ENCODE measurements at places on chromosomes 5 and 9.
A peak's percentile ranks its signal among the peaks of the same experiment; 100 is the strongest.

DNA sequence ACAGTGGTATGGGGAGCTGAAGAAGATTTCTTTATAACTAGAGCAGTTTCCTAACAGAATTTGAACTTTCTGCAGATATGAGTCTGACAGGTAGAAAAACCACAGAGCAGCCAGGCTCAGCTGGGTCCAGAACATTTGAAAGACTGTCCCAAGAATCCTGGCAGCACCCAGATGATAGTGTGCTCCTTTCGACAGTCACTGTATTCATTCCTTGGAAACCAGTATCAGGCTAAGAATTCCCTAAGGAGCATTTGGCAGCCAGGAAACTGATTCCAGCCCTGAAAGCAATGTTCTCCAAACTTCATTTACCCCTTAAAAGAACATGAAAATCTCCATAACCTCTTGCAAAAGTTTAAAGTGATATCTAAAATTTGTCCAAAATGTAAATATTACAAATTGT lies 123.0 kb upstream of the MTAP start:
- no peak for DNase-seq

DNA sequence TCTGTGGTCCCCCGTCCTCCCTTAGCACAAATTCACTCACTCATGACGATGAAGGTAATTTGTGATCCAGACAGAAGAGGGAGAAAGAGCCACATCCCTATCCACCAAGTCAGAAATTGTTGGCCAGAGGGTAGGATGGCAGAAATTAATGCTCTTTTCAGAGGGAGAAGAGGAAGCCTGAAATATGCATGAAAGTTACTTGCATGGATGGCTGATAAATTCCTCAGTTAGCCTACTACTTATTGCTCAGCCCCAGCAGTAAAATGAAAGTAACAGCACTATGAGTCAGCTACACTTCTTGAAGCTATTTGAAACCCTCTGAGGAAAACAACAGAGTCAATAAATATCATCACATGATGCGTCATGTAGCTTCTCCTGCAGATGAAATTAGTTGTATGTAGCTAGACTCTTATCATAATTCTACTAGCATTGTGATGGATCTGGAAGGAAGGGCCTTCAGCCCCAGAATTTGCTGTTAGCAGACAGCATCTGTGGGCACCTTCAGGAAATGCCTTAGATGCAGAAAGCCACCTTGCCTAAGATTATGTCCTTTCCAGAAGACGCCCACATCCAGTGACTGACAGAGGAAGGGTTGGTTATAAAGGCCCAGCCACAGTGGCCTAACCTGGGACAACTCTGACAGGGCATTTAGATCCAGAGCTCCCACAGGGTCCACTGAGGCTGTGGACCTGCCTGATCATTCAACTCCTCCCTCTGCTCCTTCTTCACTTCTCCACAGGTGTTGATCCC lies 81.2 kb upstream of the CCDC112 start:
- DNase-seq: peak; percentile 5

DNA sequence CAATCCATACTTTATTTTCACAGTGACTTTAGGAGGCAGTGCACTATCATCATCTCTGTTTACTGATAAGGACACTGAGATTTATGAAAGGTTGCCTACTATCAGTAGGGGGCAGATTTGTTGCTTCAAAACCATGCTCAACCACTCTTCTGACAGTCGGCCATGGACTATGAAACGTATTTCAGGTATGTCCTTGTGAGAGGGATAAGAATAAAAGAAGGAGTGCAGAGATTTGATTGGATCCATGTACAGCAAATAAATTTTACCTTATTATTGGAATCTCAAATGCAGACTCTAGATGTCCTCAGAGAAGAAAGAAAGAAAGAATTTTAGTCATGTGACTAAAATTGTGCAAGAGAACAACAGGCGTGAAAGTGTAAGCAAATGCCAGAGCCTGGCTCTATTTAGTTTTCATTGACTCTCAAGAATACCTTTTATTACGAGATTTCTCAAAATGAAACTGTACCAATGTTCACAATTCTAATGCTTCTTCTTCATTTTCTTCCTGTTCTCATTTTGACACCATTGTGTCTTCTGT lies 296.6 kb upstream of the RASA1 start:
- DNase-seq: peak; percentile 13

- DNase-seq: no peak
Measured at GRCh38 chr5:62326702-62327101, 20.7 kb downstream of the KIF2A start.

DNA sequence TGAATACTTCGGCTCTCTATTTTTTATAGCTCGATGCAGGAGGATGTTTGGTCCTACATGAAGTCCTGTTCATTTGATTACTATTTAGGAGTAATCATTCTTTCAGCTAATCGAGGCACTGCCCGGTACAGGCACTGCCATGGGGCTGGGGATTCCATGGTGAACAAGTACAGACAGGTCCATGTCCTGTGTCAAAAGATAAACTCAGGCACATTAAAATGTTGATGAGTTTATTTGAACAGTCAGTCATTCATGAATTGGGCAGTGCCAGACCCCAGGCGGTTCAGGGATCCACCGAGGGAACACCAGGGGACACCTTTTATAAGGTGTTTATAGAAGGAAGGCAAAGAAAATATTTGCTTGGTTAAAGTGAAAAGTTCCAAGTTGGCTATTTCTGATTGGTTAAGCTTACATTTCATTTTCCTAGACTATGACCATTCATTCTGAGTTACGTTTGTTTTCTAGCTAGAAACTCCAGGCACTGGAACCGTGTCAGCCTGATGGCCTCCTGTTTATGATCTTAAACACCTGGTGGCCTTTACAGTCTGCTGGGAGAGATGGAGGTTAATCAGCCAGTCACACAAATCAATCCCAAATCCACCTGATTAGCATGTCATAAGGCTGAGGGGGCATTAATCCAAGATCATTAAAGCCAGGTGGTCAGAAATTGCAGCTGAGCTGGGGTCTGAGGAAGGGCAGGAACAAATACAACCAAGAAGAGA lies 47.0 kb upstream of the TDRD7 start:
- DNase-seq: no peak

DNA sequence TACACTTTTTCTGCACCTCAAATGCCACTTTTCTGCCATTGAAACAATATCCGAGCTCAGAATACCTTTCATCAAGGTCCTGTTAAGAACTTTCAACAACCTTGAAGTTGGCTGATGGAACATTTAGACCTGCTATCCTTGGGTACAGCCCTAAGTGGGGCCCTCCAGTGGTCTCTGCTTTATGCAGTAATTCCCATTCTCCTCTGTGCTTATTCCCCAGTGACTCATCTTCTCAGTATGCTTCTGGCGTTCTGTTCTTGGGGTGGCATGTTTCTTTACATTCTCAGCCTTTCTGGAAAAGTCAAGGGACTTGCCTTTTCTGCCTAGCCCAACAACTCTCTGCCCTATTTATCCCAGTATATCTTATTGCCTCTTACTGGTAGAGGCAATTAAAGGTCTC lies 7.1 kb downstream of the ANP32B start:
- DNase-seq: no peak

DNA sequence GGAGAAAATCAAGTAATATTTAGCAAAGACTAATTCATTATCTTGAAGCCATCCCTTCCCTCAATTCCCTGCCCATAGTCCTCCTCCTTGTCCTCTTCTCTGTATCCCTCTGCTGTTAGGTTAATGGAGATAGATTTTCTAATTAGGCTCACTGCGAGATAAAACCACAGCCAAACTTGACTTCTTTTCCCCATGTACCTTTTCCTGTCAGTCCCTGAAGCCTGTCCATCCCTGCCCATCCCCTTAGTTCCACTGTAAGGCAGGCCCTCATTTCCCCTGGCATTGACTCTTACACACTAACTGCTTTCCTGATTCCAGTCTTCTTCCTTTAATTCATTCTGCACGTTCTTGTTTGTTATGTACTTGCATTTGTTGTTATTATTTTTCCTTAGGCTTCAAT lies 1.2 kb downstream of the TLR4 start:
- no peak for DNase-seq
